ENCODE measurements at places on chromosomes 3 and 15.

DNA sequence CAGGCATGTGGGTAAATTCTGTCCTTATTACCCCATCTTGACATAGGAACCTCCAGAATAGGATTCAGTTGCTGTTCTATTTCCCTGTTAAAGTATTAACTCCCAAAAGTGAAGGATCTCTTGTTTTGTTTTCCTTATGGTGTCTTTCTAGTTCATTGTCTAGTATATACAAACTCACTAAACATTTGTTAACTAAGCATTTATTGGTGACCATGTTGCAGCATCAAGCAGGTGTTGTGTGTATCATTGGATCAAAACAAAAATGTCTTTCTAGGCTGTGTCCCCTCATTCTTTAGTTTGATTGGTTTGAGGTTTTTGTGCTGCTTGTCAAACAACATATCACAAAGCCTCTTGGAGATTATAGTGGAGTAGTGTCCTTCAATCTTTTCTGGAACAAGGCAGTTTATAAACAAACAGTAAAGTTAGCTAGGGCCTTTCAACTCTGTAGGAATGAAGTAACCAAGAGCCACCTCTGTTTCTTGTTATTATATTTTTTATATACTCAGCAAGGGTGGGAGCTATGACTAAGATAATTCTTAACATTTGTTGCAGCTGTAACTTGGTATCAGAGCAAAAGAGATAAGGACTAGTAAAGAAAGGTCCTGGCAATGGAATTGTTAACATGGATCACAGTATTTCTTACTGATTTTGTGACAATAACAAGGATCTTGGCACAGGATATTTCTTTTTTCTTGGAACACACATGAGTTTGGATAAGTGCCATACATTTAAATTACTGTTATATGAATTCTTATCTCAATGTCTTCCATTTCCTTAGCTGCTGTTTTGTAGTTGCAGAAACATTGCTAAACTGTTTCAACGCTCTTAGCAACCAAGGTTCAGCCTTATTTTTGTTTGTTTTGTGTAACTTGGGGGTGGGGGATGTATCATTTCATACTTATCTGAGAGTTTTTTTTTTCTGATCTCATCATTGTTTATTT, 49.3 kb downstream of the TMOD3 start:
- no peak for DNase-seq

GRCh38 chr3:59818033-59818918, 768.5 kb upstream of the CFAP20DC start:
- DNase-seq: no peak

DNA sequence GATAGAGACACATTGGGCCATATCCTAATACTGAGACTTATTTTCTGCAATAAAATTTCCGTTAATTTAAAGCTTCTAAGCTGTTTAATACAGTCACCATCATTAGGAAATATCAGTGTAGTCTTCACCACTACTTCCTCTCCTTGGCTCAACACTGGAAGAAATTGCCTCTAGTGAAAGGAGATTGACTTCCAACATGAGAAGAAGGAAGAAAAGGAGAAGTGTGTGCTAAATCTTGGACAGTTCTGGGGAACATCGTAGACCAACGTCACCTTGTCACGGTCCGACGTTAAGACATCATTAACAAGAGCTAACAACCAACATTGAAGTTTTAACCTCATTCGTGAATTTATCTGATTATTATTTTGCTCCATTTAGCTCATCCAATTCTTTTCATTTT, 987.0 kb upstream of the CFAP20DC start:
- DNase-seq: no peak

DNA sequence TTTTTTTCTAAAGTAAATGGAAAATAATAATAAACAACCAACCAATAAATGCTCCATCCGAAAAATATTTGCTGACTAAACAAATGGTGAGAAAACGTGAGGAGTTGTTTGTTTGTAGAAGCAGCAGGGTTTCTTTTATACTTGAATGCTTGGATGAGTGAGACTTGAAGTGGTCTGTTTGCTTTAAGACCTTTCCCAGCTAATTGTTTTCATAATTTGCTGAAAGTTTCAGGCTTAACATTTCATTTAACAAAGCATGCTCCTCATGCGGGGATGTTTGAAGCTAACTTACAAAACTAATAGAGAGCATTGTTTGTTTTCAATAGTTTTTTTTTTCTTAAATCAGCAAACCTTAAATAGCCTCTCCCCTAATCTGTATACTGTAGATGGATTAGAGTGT, 484.6 kb downstream of the ROBO2 start:
- DNase-seq: no peak

DNA sequence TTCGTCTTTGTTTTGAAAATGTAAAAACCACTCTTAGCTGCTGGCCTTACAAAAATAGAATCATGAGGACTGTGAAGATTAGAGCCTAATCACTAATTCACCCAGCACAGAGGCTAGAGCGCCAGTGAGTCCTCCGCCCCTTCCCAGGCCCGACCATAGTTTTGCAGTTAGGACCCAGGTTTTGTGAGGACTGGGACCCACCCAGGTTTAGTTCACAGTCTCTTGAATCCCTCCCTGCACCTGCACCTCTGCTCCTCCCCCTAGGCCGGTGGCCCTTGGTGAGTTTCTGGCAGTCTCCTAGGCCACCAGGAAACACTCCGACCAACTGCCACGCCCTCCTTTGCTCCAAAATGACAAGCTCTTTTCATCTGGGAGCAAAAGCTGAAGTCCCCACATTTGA, 136.0 kb upstream of the CCDC54 start:
- no peak for DNase-seq

- DNase-seq: no peak
Observed at GRCh38 chr3:76063019-76063418, 277.7 kb upstream of the ZNF717 start.

- no peak for DNase-seq
Observed at GRCh38 chr3:94416768-94417167, 353.9 kb downstream of the NSUN3 start.

DNA sequence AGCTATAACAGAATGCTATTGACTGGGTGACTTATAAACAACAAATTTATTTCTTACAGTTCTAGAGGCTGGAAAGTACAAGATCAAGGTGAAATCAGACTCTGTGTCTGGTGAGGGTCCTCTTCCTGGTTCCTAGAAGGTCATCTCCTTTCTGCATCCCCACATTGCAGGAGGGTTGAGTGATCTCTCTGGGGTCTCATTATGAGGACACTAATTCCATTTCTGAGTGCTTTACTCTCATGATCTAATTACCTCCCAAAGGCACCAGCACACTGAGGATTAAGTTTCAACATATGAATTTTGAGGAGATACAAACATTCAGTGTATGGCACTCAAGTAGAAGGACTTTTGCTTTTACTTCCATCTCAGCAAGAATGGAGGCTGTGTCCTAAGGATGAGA, 534.1 kb upstream of the KCNMB2 start:
- DNase-seq: no peak

DNA sequence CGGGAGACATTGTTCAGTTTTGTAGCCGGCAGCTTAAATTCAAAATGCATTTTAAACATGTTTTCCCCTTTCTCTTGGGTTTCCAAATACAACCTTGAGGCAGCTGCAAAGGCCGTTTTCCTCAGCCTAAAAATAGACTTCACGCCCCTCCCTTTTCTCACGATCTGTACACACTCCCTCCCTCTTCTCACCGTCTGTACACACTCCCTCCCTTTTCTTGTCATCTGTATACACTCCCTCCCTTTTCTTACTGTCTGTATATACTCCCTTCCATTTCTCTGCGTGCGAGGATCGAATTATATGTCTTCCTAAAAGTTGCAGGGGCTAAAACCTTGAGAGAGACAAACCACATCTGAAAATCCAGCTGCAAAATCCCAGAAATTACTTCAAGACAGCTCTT, 8.9 kb downstream of the MUC4 start:
- DNase-seq: no peak

DNA sequence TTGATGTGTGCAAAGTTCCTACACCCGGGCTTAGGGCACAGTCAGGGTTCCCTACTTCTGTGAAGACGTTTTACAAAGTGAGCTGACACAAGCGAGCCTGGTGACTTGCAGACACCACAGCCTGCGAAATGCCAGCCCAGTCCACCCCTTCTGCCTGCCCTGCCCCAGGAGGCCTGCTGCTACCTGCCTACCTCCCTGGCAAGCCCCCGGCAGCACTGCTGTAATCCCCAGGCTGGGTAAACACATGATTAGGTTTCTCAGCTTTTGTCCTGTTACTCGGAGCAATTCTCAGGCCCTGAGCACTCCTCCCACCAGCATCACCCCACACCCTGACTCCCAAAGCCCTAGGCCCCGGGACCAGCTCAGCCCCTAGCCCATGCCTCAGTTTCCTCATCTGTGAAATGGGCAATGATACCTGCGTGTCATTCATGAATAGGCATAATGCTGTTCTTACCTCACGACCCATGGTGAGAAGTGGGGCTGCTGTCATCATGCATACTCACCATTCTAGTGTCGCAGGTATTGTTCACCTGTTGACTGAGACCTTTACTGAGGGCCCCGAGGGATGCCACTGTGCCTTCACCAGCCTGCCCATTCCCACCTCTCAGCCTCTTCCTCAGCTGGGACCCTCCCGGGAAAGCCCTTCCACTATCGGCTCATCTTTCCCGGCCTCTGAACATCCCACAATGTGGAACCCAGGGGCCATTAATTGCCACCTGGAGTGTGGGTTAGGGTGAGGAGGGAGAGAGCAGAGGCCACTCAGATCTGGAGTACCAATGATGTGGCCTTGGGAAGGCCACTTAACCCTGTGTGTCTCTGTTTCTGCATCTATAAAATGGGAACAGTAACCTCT, 31.5 kb upstream of the SLC6A6 start:
- no peak for DNase-seq

DNA sequence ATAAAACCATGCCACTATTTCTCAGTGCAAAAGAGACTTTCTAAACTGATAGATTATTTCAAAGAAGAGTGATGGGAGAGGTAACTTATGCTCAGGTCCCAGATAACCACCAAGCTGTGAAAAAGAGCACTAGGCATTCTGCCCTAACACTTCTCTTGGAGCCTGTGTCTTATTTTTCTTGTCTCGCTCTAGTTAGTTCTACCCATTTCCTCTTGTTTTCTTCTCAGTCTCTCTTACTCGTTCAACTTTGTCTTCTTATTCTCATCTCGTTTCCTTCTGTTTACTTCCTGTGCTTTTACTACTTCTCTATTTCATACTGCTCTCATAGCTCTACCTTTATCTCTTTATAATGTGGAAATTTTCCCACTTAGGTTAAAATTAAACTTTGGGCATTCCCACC, 91.8 kb upstream of the CGNL1 start:
- DNase-seq: no peak

- no peak for DNase-seq
Observed at GRCh38 chr15:92910451-92910850, 10.3 kb downstream of the CHD2 start.

DNA sequence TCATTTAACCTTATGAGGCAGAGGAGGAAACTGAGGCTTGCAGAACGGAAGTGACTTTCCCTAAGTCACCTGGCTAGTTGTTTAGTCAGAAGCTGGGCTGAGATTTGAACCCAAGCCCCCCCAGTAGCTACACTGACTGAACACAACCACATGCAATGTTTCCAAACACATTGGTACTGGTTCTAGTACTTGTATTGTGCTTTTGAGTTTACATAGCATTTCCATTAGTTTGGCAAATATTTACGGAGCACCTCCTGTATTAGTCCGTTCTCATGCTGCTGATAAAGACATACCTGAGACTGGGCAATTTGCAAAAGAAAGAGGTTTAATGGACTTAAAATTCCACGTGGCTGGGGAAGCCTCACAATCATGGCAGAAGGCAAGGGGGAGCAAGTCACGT, 56.3 kb upstream of the ITGA11 start:
- no peak for DNase-seq

GRCh38 chr3:49466085-49466484, 4.0 kb upstream of the DAG1 start:
- no peak for DNase-seq

GRCh38 chr3:85304360-85304964, 345.7 kb downstream of the CADM2 start:
- DNase-seq: no peak

GRCh38 chr15:89542369-89542768, 32.9 kb upstream of the TICRR start:
- no peak for DNase-seq

- DNase-seq: no peak
Observed at GRCh38 chr15:49031804-49032203, 14.4 kb downstream of the SECISBP2L start.

GRCh38 chr3:27166888-27167287, 202.3 kb downstream of the NEK10 start:
- no peak for DNase-seq

GRCh38 chr3:130934442-130935089, 40.7 kb downstream of the ATP2C1 start:
- DNase-seq: no peak
